ENCODE measurements at places on chromosomes 3 and 15.
A peak's percentile ranks its signal among the peaks of the same experiment; 100 is the strongest.

DNA sequence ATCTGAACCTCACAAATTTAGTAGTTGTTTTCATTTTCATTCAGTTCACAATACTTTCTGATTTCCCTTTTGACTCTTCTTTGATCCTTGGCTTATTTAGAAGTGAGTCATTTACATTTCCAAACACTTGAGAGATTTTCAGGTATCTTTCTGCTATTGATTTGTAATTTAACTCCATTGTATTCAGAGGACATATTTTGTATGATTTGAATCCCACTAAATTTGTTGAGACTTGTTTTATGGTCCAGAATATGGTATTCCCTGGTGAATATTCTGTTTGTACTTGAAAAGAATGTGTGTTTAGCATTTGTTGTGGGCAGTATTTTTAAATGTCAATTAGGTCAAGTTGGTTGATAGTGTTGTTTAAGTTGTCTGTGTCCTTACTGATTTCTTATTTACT lies 29.6 kb downstream of the FAN1 start:
- DNase-seq, result no peak

DNA sequence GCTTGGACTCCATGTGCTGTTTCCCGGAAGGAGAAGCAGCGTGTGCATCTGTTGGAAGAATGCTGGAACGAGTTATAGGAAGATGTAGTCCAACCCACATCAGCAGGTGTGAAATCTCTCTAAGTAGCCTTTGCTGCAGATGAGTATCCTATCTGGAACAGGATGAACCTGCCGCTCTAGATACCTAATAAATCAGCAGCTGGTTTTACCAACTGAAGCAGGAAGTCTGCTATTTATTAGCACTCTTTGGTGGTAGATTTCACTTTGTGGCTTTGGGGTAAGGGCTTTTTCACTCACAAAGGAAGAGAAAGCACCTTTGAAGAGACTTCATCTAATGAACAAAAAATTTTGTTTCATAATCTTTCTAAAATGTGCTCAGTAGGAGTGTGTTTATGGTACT lies 66.4 kb downstream of the DCUN1D1 start:
- no peak for DNase-seq

DNA sequence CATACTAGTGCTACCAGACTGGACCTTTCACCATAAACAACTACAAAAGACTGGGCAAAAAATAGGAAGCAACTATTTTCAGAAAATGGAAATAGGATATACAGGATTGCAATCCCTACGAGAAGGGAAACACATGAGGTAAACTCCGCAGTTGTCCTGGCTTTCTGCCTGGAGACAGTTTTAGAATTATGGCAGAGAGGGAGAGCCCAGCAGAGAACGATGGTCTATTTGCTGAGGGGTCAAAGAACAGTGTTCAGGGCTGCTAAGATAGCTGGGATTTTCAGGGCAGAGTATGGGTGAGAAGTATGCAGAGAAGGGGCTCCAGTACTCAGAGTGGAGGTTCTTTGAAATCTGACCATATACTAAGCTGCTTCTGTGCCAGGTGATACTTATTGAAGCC lies 163.4 kb downstream of the CHDH start:
- DNase-seq, result no peak

DNA sequence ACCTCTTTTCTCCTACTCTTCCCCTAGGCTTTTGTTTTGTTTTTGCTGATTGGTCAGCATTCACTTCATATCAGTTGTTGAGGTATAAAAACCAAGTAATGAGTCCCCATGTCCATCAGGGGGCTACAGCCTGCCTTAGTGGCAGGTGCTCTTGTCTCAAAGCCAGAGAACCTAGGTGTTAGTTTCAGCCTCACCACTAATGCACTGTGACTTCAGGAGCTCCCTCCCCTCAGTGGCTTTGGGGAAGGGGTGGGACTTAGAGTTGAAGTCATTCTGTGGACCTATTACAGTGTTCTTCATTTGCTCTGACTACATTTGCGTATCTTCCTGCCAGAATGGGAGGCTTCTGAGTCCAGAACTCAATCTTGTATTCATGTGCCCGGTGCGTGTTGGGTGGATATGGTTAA lies 41.6 kb downstream of the NR2C2 start:
- DNase-seq, result no peak

DNA sequence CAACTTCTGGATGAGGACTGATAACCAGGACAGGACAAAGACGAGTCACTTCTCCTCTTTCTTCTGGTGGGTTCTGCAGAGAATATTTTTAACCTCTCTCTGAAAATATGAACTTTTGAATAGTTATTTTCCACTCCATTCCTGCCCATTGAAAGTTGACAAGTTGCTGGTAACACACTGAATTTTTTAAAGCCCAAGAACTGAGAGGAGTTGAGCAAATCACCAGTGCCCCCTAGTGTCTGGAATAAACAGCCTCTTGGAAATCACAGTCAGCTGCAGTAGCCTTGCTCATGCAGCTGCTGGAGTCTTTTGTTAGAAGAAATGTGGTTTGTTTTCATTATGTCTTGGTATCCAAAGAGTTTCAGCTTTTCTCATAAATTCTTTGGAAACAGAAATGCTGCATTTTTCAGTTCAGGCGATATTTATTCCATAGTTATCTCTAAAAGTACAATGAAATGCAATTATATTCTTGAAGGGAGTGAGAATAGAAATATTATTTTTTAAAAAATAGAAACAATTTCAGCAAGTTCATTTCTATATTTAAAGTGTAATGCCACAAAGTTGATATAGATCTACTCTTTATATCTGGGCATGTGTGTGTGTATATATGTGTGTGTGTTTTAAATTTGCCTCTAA lies 741.0 kb upstream of the CBLB start:
- peak; percentile 93 for DNase-seq

DNA sequence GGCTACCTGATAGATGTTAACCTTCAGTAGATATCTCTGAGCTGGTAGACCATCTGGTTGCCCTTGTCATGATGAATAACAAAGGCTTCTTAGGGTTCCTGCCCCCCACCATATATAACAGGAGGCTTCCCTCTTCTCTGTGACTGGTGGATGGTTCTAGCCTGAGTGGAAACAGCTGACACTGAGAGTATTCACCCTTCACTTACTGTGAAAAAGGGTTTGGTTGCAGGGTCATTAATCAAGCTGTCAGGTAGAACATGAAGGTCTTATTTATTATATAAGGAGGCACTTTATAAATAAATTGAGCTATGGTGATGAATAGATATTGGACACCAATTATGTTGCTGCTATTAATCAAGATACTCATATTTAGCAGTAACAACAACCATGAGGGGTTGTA lies 58.6 kb downstream of the CACNA2D3 start:
- DNase-seq, result no peak

DNA sequence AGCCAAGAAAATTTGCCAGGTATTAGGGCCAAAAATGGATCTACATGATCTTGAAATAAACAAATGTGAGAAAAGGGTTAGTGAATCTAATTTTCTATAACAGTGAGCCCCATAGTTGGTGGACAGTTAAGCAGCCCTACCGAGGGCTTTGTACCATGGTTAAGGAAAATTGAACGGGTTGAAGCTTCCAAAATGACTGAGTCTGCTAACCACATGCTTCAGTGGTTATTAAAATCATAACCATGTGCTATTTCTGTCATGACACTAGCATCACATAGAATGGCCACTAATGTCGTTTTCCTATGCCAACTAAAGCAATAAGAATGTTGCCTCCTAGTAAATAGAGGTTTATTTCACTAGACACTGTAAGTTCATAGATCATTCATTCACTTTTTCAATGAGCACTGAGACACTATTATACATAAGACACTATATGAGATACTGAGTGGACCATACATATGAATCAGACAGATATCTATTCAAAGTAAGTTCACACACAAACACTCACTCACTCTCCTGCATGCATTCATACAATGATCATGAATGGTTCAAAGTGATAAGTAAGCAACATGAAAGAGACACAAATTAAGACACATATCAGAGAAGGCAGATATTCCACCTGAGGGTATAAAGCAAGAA lies 4.3 kb downstream of the SST start:
- DNase-seq, result no peak

GRCh38 chr3:151804267-151804666 lies 9.6 kb upstream of the AADAC start:
- DNase-seq, result no peak
